ENCODE measurements at places on chromosomes 6 and 20.
A peak's percentile ranks its signal among the peaks of the same experiment; 100 is the strongest.

DNA sequence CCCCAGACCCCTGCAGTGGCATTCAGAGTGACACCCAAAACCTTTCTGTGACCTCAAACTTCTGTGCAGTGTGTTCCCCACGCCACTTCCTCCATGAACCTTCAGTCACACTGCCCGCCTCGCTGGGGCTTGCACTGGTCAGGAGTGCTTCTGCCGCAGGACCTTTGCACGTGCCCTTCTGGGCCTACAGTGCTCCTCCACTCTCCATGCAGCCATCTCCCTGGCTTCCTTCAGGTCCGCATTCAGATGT, 27.1 kb downstream of the SYNJ2 start:
- DNase-seq: no peak

GRCh38 chr20:1973601-1974440, 20.0 kb downstream of the PDYN start:
- DNase-seq: no peak

- DNase-seq: no peak
Observed at GRCh38 chr6:45886776-45887175, 128.9 kb downstream of the CLIC5 start.

GRCh38 chr6:149566410-149567193, 427 bp downstream of the GINM1 start:
- peak; percentile 44 for DNase-seq

- DNase-seq: no peak
Observed at GRCh38 chr6:153698001-153698400, 341.0 kb upstream of the OPRM1 start.

GRCh38 chr6:132466952-132467351, 46.0 kb downstream of the STX7 start:
- DNase-seq: no peak

DNA sequence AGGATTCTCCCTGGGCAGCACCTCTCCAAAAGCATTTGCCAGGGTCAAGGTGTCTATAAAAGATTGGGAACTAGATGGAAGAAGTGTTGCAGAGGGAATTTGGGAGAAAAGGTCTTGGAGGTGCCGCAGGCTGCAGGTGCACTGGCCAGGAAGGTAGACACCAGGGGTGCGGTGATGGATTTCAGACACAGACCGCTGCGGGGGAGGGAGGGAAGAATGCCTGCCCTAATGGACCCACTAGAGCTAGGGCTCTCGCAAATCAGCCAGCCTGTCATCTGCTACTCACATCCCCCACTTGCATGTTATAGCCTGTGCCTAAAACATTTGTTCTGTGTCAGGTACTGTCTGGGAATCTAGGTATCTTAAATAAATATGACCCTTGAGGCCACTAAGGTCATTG, 193.6 kb upstream of the SLC24A3 start:
- DNase-seq: no peak

DNA sequence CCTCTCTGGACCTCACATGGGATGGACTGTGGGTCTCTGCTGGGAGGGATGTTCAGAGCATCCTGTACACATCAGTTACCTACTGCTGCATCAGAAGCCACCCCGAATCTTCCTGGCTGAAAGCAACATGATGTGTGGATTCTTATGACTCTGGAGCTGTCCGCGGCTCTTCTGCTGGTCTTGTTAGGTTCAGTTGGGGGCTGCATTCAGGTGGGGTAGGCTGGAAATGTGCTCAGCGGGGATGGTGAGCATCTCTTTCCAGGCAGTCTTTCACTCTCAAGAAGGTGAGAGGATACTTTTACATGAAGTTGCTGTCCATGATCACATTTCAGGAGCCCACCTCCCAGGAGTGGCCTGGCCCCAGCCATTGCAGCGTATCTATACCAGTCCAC, 5.2 kb upstream of the CST5 start:
- DNase-seq: no peak

DNA sequence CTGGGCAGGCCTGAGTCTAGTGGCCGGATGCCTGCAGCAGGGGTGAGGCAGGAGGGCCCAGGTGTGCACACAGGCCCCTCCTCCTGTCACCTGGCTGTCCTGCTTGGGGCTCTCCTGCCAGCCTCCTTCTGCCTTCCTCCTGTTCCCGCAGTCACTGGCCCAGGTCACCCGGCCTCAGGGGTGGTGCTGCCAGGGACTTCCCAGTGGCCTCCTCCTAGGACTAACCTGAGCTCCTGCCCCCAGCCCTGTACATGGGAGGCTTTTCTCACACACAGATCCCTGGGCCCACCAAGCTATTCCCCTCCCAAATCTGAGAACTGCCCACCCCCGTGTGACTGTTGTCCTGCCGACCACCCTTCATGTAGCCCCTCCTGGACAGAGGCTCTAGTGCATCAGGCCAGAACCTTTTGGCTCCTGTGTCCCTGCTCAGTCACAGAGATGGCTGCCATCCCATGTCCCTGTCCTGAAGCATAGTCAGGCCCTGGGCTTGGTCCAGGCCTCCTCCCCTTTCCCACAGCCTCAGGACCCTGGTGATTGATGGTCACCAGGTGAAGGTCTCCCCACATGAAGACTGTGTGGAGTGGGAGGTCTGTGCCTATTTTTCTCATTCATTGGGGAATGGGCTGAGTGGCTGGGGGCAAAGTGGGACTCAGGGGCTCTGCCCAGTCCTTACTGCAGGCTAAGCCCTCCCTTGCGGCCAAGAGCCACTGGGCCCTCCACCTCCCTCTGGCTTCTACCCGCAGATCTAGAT, 1.1 kb upstream of the ULBP1 start:
- DNase-seq: no peak

GRCh38 chr6:4732691-4733315, 43.4 kb upstream of the CDYL start:
- DNase-seq: no peak

GRCh38 chr20:43959920-43960227, 45.2 kb downstream of the TOX2 start:
- no peak for DNase-seq

DNA sequence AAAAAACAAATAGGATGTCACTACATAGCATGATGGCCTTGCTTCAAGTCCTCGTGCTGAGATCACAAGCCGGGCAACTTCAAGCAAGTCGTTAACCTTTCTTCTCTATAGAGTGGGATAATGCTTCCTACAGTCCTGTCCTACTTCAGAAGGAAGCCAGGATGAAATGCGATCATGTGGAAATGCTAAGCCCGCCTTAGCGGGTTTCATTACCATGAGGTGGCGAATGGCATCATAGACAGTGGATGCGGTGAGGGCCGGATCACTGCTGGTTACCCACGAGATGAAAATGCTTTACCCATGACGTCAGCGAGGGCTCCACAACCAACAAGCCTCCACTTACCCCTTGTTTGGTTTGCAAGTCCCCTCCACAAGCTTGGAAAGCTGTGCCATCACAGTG, 206.4 kb downstream of the TBXT start:
- no peak for DNase-seq

- no peak for DNase-seq
Observed at GRCh38 chr6:4478098-4478497, 298.1 kb upstream of the CDYL start.

DNA sequence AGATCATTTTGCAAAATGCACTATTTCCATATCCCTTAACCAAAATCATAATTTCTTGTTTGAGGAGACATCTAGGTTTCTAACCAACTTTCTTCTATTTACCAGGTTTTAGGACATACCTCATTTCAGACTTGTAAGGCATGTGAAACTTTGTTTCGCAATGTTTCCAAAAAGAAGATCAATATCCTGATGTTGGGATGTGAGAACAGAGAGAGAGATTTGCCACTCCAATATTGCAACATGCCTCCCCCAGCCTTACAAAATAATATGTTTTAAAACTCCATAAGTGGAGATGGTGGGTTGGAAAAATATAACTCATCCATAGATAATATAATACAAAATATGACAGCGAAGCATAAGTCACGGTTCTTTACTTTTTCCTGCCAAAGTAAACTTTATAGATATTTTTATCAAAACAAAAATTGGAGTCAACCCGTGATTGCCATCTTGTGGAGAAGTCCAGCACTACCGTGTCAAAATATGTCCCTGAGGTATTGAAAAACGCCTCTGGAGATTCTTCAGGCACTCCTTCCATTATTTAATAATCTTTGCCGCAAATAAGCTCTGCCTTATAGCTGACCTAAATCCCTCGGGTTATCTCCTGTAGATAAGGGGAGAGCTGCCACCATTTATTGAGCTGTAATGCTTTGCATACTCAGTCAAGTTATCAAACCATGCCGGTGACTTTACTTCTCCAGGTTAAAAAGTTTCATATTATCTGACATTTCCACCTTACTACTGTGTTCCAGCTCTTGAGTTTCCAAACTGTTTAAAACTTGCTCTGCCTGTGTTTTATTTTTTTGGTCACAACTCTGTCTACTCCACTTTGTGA, 534.2 kb downstream of the HACE1 start:
- no peak for DNase-seq

DNA sequence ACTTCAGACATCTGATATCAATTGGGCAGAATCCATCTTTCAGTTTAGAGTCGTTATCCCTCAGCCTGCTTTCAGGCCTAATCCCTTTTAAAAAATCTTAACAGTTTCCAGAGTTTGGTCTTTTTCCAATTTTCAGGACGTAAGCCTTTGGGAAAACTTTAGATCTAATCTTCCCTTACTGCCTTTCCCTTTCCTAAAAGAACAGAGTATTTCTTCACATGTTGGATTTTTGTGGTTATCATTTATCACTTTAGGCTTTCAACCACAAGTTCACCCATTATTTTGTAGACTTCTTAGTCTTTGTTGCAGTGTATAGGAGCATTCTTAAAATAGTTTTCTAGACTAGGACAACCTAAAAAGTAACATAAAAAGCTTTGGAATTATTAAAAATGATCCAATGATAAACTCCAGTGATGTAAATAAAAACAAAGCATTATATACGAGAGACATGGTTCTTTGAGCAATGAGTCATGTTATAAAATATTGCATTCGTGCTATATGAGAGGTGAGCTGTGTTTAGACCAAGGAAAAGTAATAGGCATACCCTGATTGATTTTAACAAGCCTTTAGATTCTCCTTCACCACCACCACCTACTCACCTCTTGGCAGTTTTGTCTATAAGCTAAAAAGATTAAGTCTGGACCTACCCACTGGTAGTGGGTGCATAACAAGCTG, 90.4 kb upstream of the MCHR2 start:
- no peak for DNase-seq

- DNase-seq: no peak
Observed at GRCh38 chr6:125974214-125974866, 12.0 kb upstream of the TRMT11 start.

GRCh38 chr6:123062670-123063069, 66.6 kb downstream of the CLVS2 start:
- no peak for DNase-seq

DNA sequence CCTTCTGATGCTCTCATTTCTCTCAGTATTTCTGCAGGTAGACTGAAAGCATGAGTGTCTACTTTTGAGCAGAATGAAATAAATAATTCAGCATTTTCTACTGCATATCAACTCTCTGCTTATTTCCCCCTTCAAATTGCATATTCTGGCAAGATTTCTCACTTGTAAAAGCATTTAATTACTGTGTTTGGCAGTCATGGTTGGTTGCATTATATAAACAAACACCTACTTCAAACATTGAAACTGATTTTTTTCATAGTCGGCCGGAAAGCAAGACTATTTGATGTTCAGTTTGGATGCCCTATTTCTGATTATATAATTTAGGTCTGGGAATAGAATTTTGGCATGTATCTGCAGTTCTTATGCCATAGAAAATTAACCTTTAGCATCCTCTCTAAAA, 73.1 kb downstream of the PLEKHG1 start:
- DNase-seq: no peak

GRCh38 chr20:55667955-55668354, 337.4 kb downstream of the CBLN4 start:
- DNase-seq: no peak

DNA sequence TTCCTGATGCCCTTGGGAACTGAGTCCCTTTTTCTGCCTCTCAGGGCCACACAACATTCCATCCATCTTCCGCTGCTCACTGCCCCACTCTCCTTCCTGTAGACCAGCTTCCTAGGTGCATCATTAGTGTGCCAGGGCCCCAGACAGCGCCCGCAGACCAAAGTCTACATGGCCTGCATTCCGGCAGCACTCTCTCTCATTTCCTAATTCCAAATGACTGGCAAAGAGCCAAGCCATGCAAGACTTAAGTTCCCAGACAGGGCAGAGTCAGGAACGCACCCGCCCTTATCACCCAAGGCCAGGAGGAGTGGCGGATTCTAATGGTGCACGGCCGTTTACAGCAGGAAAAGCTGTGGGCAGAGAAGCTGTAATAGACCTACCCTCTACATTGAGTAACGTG, 159.8 kb upstream of the ARID1B start:
- no peak for DNase-seq

GRCh38 chr6:12082368-12082767, 70.3 kb downstream of the HIVEP1 start:
- DNase-seq: no peak

DNA sequence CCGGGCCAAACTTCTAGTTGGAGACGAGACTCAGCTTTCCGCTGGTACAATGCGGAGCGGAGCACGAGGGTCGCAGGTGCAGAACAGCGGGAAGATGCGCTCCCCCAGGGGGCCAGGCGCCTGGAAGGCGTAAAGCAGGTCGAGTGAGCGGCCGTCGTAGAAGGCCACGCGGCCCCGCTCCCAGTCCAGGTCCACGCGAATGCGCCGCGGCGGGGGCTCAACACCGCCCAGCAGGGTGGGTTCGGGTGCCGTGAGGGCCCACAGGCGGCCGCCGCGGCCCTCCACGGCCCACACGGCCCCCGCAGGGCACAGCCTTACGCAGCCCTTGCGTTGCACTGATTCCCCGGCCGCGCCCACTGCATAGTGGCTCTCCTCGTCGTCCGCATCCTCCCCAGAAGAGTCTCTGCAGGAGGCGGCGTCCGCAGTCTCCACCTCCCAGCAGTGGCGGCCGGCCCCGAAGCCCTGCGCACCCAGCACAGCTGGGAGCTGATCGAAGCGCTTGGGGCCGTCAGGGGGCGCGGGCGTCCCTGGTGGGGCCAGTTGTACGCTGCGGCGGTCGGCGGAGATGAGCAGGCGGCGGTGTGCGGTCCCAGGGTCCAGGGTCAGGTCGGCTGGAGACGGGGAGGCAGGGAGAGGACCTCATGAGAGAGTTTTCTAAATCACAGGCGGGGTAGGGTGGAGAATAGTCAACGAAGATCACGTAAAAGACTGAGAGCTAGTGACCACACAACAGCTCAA, 4.3 kb downstream of the PPP1R11 start:
- DNase-seq: no peak

DNA sequence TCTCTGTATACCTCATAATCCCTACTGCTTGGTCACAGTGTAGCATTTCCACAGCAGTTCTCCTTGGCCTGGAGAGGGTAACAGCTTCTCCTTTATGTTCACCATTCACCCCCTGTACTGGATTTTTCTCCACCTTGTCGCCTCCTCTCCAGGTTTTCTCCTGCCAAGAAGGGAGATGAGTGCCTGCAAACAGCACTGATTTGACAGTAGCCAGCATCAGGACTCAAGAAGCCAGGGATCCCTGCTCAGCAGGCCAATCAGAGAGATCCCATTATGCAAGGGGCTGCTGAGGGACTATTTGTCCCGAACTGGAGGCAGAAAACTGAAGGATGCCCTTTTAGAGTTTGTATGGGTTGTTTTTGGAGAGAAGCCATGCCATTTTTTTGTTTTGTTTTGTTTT, 68.6 kb upstream of the RIPOR2 start:
- DNase-seq: no peak

GRCh38 chr6:100135977-100136376, 142.0 kb upstream of the MCHR2 start:
- DNase-seq: no peak

All from stimulated activated CD4-positive, alpha-beta T cell treated with anti-CD3 and anti-CD28 coated beads, Interleukin-1b, Interleukin-23, amount 100 ng/mL, for 4 hours (primary cell).